ENCODE measurements at places on chromosomes 3 and 15. TPM values are rescaled to one million over a fixed set of nuclear protein-coding genes. Genes with fewer than 3 reads are reported as not detected.

DNA sequence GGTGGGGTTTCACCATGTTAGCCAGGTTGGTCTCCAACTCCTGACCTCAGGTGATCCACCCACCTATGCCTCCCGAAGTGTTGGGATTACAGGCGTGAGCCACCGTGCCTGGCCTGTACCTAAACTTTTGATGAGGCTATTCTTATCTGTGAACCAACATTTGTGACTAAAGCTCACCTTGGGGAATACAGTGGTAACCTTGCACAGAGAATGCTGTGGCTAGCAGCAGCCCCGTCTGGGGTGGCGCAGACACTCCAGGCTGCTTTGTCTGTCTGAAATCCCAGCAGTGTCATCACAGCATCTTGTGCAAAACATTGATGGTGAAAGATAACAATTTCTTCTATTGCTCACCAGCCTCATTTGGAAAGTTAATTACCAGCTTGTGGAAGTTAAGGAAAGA lies 58.9 kb downstream of the CMTM8 start:
- no peak for DNase-seq

The TLR9 gene
- total RNA-seq: 0.30 TPM

- DNase-seq: no peak
Measured at GRCh38 chr15:49902685-49903501, 216.1 kb downstream of the ATP8B4 start.

DNA sequence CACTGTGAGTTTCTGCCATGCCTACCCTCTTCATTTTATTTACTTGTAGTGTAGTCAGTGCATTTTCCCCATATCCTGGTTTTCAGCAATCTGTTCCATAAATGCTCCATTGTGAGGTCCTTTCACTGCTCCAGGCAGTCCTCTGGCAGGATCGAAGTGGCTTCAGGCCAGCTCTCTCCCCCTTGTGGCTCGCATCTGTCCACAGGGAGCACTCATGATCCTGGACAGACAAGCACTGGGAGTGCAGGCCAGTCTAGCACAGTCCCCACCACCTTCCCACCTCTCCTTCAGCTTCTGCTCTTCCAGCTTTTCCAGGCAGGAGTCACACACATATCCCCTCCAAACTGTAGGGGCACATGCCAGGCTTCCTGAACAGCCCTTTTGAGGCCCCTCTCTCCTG lies 173.6 kb downstream of the PPM1L start:
- no peak for DNase-seq

DNA sequence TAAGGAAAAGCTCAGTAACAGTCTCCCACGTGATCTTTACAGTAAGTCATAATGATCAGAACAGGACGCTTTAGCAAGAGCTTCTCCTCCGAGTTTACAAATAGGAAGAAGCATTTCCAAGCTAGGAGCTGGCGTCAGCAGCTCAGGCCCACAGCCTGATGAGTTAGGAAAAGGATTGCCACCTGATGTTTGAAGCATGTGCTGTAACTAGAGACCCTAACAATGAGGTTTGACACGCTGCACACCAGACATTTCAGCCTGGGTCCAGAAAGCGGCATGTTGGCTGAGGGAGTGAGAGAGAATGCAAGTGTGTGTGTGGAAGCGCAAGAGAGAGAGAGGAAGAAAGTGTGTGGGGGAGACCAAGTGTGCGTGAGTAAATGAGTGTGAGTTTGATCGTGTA lies 47.3 kb downstream of the TLE3 start:
- DNase-seq: no peak

DNA sequence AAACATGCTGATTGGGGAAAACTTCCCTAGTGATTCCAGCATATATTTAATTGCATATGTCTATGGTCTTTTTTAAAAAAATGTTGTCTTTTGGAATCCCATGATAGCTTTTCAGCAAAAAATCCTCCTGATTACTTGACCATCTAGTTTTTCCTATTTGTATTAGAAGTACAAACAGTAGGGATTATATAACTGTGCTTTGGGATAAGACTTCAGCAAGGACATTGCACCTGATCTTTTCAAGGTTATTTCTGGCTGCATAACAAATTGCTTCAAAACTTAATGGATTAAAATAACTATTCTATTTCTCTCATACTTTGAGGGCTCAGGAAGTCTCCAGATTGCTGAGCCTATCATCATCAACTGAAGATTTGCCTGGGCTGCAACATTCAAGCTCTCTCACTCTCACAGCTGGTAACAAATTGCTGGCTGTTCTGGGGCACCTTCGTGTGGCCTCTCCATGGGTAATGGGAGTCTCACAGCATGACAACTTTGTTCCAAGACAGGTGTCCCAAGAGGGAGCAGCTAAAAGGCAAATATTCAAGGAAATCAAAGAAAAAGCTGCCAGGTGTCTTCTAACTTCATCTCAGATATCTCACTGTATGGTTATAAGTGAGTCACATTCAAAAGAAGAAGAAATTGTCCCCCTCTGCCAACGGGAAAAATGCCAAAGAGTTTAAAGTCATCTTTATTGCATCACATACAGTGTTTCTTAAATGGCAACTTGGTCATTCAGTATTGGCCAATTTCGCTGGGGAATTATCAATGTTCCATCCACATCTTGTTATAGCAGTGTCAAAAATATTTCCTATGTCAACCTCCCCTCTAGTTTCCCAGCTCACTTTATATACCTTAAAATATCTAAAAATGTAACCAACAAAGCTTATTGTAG lies 644.5 kb upstream of the GRM7 start:
- no peak for DNase-seq

The DAPK2 gene
- 11.0 TPM for total RNA-seq

DNA sequence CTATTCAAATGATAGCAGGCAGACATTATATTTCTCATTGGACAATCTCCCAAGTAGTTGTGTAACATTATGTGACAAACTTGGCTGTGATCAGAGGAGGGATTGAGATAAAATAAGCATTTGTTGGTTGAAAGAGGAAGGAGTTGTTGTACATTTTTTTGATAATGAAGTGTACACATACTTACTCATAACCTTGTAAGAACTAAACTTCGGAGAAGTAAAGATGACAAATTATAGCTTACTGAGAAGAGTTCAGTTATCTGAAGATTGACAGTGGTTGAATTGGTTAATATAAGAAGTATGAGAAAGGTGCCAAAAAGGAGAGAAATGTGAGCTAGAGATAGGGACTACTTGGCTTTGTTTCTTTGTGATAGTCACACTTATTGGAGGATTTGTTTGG lies 32.6 kb downstream of the STT3B start:
- no peak for DNase-seq

GRCh38 chr15:74171965-74172541 lies 1.5 kb upstream of the ISLR start:
- DNase-seq: no peak

The TMEM45A gene
- total RNA-seq: 21.6 TPM

GRCh38 chr3:106275592-106275991 lies 406.8 kb upstream of the CBLB start:
- DNase-seq: no peak

The GOLGA6D gene
- not detected for total RNA-seq

DNA sequence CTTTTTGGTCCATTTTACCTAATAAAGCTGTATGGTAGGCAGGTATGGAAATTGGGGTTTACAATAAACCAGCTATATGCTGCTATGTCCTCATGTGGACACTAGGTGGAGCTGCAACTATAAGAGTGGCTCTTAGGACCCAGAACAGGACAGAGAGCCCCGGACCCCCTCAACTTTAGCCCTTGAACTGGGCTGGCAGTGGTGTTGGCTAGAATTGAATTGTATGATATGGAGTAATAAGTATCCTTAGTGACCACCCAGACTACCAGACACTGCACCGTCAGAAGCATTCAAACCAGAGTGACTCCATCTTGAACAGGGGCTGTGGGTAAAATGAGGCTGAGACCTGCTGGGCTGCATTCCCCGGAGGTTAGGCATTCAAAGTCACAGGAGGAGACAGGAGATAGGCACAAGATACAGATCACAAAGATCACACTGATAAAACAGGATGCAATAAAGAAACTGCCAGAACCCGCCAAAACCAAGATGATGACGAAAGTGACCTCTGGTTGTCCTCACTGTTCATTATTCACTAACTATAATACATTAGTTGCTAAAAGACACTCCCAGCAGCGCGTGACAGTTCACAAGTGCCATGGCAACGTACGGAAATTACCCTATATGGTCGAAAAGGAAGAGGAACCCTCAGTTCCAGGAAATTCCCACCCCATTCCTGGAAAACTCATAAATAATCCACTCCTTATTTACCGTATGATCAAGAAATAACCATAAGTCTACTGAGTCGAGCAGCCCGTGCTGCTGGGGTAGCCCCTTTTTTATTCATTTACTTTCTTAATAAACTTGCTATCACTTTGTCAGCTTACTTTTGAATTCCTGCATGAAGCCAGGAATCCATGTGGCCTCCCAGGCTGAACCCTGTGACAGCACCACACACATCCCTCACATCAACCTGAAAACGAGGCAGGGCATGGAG lies 68.7 kb upstream of the BLM start:
- DNase-seq: peak; percentile 69

GRCh38 chr3:12170207-12170606 lies 11.5 kb upstream of the TIMP4 start:
- DNase-seq: no peak

The GUCA1C gene
- total RNA-seq: not detected

The PEX11A gene
- 12.8 TPM for total RNA-seq

DNA sequence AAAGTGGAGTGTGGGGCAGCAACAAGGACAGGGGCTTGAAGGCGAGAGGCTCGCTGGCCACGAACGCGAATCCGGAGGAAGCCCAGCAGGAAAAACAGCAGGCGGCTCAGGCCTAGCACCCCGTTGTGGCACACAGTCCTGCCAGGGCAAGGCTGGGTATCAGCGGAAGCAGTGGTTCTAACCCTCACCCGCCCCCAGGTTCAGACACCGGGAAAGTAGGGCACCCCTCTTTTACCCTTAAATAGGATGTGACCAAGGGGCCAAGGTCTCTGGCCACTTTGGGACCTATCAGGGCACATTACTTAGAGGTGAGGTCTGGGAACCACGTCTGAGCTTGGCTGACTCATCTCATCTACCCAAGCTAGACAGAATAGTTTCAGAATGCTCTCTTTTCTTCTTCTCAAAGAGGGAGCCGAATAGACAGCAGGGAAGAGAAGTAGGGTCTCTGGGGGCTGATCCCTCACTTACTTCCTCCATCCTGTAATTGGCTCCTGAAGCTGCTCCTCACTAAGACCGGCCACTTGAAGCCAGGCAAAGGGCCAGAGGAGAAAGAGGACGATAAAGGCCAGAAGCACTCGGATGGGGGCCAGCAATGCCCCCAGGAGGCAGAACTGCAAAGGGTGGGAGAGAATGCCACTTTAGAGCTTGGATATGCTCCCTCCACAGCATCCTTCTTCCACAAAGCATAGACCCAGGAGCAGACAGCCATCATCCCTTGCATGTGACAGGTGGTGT lies 1.7 kb downstream of the LPCAT4 start:
- DNase-seq: no peak

The ATP13A4 gene
- 0.22 TPM for total RNA-seq

DNA sequence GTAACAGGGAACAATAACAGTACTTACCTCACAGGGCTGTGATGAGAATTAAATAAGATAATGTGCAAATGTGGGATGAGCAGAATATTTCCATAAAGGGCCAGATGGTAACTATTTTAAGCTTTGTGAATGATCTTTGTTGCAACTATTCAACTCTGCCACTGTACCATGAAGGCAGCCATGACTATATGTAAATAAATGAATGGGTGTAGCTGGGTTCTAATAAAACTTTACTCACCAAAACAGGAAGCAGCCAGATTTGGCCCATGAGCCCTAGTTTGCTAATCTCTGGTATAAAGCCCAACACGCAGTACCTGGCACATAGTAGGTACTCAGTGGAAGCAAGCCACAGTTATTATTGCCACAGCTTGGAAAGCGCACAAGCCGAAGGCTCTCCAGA lies 362.7 kb upstream of the PROK2 start:
- no peak for DNase-seq

DNA sequence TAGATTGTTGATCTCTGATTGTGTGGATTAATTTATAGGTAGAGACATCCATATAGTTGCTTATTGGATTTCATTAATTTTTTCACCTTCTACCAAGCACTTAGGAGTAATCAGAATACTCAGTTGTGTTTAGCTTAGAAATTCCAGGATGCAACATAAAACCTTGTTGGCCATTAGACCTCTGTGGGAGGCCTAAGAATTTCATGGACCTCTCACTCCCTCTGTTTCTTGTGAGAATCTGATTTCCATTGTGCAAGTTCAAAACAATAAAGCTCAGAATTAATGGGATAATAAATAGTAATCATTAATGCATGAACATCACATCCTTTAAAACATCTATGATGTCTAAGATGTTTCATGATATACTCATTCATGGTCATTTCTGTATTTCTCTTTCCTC lies 332.4 kb downstream of the GRM7 start:
- no peak for DNase-seq

- DNase-seq: no peak
Measured at GRCh38 chr3:110210086-110210660, 861.4 kb upstream of the NECTIN3 start.

The FANCD2OS gene
- not detected for total RNA-seq

- DNase-seq: no peak
Measured at GRCh38 chr3:57796261-57796660, 40.2 kb downstream of the SLMAP start.

GRCh38 chr3:106957029-106957428 lies 420.2 kb upstream of the CCDC54 start:
- DNase-seq: no peak

GRCh38 chr15:68615301-68615700 lies 36.5 kb downstream of the CORO2B start:
- DNase-seq: no peak

GRCh38 chr3:51501833-51502561 lies 2.2 kb upstream of the DCAF1 start:
- DNase-seq: peak; percentile 43

- no peak for DNase-seq
Measured at GRCh38 chr3:149333176-149333859, at the start of gene TM4SF18. Gene TM4SF18 (minus strand): TSS chr3:149333636. CDS start chr3:149333382, 254 bp downstream.

DNA sequence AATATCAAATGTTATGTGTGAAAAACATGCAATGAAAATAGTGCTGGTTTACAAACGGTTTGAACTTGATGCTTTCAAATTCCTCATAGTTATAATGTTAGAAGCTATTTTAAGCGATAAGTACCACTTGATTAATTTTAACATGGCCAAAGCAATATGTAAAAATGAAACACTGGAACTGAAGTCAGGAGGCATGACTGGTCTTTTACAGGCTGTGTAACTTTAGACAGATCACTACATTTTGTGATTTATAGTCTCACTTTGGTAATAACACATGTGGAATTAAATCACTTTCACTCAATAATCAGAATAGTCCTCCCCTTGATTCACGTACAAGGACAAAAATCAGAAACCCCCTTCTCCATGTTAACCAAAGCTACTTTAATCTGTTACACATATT lies 482.7 kb upstream of the NECTIN3 start:
- no peak for DNase-seq

- no peak for DNase-seq
Measured at GRCh38 chr15:89652131-89652530, 3.1 kb downstream of the KIF7 start.

Data from PC-9 (cell line).